Stimulated activated naive CD4-positive, alpha-beta T cell treated with Interleukin-2 at 50 U/mL for 16 hours (primary cell): ENCODE measurements at places on chromosomes 7 and 10.

DNA sequence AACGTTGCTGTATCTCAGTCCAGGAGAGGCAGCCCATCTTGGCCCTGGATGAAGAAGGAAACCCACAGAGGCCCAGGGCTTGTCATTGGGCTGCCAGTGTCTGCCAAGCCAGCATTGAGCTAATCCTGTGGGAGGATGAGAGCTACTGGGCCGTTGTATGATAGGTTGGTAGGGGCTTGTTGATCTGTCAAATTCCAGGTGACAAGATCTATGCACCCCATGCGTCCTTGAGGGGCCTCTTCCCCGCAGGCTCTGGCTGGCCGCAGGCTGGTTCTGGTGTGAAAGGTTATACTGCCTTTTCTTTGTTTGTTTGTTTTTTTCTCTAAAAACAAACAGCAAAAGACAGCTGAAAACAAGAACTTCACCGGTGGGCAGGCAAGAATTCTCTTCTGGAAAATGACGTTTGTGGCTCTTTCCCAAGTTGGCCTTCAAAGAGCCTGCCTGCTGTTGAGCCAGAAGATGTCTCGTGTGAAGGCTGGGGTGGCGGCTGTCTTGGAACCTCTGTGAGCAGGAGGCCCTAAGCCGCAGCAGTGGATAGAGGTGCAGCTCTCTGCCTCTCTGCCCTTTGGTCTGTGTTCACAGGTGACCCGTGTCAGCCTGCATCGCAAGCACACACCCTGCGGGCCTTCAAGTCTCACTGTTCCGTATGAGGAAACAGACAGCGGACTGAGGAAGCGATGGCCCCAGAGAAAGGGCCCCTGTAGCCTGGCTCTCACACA, 23.3 kb downstream of the CYP17A1 start:
- DNase-seq, result no peak

- DNase-seq, result no peak
Measured at GRCh38 chr7:8939446-8939845, 506.0 kb downstream of the NXPH1 start.

DNA sequence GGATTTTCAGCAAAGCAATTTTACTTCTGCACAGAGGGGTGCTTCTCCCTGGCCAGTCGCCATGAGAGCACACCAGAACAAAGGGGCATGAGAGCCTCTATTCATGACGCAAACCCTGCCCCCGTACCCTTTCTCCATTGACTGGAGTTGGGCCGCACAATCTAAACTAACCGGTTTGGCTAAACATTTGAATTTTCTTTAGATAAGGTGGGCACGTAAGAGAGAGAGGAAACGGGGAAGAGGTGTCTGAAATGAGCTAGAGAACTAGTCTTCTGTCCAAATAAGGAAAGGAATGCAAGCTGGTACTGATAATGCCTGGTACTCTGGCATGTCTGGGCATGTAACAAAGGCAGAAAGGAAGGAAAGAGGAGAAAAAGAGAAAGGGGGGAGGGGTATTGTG, 13.2 kb upstream of the SCIN start:
- no peak for DNase-seq

DNA sequence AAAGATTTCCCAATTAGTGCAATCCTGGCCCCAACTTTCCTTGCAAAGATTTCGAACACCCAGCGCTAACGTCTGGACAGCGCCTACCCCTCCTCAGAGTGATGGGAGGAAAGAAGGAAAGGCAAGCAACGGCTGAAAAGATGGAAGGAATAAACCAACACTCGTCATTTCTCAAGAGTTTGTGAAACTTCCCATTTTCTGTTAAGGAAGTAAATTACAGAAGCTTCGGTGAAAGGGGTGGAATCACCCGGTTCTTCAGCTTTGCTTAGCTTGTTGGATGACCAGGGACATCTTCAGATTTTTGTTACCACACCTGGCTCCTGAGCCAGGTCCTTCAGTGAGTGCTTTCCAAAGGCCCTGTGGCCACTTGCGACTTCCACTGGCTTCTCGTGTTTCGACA, 313.1 kb downstream of the SKIDA1 start:
- DNase-seq, result no peak

- DNase-seq, result no peak
Measured at GRCh38 chr10:5078547-5079180, 15.6 kb upstream of the AKR1C3 start.

DNA sequence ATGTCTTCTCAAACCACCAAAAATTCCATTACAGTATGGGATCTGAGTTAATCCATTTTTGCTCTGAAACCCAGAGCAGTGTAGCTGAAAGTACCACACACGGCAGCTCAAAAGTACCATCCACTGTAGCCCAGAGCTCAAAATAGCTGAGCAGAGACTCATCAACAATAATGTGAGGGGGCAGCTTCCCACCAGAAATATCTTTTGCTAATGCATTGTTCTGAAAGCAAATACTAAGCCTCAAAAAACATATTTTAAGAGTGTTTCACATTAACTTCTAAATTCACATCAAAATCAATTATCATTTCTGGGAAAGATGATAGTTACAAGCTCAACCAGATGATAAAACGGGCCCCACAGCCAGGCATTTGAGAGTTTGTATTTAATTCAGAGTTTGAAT, 73.7 kb downstream of the ABLIM1 start:
- DNase-seq, result no peak

DNA sequence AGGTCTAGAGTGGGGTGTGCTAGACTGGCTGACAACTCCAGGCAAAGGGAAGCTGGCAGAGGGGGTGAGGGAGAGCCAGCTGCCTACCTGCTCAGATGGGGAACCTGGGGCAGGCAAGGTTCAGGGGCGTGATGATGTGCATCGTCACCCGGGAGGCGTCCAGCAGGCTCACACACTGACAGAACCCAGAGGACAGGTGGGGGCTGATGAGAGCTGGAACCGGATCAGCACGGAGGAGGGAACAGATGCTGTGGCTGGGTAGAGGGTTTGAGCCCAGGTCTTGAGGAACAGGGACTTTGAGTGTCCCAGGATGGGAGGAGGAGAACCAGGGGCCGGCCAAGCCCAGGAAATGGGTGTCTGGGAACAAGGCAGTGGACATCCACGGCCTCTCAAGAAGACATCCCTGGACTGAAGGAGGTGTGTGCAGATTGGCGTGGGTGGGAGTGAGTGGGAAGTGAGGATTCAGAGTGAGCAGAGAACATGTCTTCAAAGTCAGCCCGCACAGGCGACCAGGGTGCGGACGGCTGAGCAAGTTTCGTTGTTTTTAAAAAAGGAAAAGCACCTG, 3.9 kb downstream of the RASGEF1A start:
- no peak for DNase-seq

GRCh38 chr10:7488418-7488829, 77.6 kb upstream of the SFMBT2 start:
- DNase-seq, result no peak

DNA sequence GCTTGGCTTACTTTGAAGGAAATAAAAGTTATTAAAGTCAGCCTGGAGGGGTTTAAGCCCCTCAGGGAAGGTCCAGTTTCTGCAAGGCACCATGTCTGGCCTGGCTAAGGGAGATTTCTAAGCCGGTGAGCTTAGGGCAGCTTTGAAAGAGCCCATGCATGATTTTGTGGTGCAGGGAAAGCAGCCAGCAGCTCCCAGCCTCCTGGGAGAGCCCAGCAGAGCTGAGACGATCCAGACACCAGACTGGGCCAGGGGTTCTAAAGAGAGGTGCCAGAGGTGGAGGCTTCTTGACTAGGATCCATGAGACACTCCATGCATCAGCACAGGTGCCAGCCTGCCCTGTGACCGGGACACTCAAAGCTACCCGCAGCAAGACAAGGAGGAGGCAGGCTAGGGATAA, 59.6 kb upstream of the MKX start:
- no peak for DNase-seq

DNA sequence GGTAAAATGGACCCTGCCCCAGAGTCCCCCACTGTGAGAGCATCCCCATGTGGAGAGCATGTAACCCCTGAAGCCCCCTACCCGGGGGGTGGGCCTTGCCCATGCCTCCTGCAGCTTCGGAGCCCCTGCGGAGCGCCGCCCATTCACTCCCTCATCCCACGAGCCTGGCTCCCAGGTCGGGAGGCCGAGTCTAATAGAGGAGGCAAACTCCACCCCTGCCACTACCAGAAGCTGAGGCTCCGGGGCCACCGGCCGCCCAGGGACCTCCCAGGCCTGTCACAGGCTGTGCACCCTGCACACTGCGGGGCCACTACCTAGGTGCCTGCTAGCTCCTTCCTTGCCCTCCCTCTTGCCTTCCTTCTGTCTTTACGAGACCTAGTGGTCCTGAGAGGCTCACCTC, 17.4 kb downstream of the WDR86 start:
- no peak for DNase-seq

DNA sequence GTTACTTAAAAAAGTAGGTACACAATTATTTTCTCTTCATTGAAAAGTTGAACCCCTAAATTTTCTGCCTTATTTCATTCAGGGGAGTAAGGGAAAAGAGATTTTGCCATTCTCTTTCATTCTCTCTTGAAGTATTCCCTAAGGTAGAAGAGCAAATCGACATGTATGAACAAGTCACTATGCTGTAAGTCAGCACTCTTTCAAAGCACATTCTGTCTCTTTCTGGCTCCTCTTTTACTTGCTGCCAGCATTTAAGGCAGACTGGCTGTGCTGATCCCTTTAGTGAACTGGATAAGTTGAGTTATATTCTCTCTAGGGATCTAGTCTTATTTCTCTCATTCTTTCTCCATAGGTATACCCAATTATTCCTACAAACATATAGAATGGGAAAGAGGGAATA, 222.3 kb upstream of the ZWINT start:
- no peak for DNase-seq

GRCh38 chr10:28788252-28788651, 110.9 kb downstream of the BAMBI start:
- DNase-seq, result no peak
